ENCODE measurements at places on chromosomes 7 and 10. TPM values are rescaled to one million over a fixed set of nuclear protein-coding genes. Genes with fewer than 3 reads are reported as not detected.

PPA1 gene
- total RNA-seq, result 359 TPM

PNLIP gene
- not detected for total RNA-seq

SERPINE1 gene
- total RNA-seq, result 0.12 TPM

HOXA3 gene
- total RNA-seq, result not detected

DNAH11 gene
- total RNA-seq, result 0.61 TPM

PPP1R17 gene
- total RNA-seq, result not detected

TFPI2 gene
- total RNA-seq, result not detected

DNA sequence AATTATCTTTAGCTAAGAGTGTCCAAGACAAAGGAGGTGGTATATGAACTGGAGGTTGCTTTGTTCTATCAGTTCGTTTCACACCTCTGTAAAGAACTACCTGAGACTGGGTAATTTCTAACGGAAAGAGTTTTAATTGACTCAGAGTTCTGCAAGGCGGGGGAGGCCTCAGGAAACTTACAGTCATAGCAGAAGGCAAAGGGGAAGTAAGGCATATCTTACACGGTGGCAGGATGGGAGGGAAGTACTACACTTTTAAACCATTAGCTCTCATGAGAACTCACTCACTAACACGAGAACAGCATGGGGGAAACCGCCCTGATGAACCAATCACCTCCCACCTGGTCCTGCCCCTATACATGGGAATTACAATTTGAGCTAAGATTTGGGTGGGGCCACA is 1202.3 kb upstream of the LRRTM3 start:
- DNase-seq, result no peak

DNA sequence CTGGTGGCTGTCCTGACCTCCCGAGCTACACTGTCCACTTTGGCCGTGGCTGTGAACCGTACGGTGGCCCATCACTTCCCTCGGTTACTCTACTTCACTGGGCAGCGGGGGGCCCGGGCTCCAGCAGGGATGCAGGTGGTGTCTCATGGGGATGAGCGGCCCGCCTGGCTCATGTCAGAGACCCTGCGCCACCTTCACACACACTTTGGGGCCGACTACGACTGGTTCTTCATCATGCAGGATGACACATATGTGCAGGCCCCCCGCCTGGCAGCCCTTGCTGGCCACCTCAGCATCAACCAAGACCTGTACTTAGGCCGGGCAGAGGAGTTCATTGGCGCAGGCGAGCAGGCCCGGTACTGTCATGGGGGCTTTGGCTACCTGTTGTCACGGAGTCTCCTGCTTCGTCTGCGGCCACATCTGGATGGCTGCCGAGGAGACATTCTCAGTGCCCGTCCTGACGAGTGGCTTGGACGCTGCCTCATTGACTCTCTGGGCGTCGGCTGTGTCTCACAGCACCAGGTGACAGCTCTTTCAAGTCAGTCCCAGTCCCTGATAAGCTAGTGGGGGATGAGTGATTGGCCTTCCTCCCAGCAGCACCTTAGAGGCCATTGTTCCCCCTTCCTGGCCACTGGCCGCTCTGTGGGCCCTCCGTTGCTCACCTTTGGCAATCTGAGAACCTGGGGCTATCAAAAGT is 3.0 kb downstream of the CHPF2 start:
- no peak for DNase-seq

GRCh38 chr10:91798649-91799611 is 704 bp downstream of the TNKS2 start:
- DNase-seq, result peak; percentile 58

DNA sequence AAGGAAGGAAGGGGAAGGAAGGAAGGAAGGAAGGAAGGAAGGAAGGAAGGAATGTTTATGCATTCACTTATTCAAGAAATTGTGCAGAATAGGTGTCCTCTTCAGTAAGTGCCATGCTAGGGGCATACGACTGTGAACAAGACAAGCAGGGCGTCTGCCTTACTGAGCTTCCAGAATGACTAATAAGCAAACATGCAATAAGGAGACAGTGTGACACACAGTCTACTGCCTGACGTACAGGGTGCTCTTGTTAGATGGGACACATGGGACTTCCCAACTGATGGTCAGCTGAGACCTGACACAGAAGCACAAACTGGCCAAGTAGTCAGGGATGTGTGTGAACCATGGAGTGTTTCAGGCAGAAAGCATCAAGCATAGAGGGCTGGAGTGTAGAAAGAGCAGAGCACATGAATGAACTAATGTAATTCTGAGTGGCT is 18.2 kb downstream of the DNAJC12 start:
- peak; percentile 40 for DNase-seq

DNA sequence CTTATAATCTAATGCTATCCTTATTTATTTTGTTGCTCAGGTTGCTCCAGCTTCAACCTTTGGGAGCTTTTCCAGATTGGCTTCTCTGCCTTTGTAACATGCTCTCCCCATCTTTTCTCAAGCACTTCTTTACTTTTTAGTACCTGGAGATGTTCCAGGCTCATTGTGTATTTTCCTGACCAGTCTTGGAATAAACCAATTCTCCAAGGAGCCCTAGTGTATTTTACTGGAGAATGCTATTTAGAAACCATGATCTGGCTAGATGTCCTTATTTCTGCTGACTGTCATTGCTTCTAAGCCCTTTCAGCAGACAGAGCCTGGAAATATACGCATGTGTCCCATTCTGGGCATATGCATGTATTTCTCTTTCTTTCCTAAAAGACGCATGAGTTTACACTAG is 95.7 kb downstream of the EMX2 start:
- DNase-seq, result no peak

- DNase-seq, result peak; percentile 66
Observed at GRCh38 chr7:157139111-157139809, 534 bp downstream of the UBE3C start.

DNA sequence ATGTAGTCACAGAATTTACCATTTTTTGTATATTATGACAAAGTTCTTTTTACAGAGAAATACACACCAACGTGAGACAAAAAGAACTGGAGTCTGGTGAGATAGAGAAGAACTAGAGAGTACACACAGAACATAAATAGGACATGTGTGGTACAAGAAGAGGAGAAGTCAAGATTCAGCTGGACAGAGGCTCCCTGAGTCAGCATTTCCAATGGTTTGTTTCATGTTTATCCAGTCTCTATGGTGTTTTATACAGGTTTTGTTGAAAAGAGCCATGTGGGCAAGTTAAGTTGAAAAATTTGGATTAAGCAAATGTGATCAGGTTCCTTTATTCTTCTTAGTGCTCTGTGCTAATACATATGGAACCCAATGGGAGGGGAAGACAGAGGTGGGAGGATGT is 105.5 kb upstream of the AKR1E2 start:
- DNase-seq, result no peak

DNA sequence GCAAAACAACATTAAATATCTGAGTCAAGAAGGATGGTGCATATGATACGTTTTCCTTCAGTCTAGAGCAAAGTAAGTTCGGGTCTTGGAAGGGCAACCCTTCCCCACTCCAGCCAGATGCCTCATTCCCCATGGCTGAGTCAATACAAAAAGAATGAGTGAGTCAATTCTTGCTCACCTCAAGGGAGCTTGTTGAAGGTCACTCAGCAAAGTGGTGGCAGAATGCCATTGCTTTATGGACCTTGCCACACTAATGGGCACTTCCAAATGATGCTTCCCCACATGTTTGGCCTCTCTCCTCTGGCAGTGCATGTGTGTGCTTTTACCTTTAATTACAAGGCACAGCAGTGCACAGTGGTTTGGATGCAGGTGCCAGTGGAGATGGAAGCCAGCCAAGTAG is 296.5 kb downstream of the SORCS3 start:
- no peak for DNase-seq

GRCh38 chr10:103884681-103885139 is 29.3 kb upstream of the SH3PXD2A start:
- DNase-seq, result peak; percentile 20

- DNase-seq, result peak; percentile 82
Observed at GRCh38 chr10:70549962-70550458, 52.5 kb downstream of the PRF1 start.

GRCh38 chr10:124035306-124035927 is 58.0 kb downstream of the CHST15 start:
- no peak for DNase-seq

DNA sequence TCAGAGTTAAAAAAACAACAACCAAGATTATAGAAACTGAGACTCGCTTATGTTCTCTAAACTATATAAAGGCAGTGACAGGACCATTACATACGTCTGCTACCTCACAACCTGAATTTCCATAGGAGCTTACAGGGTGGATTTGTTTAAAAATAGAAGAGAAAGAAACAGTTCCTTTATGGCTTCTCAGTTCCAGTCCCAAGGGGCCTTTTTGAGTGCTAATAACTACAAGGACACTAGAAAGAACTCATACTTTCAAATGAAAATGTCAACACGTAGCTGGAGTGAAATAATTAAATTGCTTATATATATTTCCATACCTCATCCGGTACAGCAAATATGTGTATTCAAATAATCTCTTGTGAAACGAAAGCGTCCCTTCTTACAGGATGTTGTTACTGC is 19.7 kb downstream of the TSPAN12 start:
- no peak for DNase-seq

DNA sequence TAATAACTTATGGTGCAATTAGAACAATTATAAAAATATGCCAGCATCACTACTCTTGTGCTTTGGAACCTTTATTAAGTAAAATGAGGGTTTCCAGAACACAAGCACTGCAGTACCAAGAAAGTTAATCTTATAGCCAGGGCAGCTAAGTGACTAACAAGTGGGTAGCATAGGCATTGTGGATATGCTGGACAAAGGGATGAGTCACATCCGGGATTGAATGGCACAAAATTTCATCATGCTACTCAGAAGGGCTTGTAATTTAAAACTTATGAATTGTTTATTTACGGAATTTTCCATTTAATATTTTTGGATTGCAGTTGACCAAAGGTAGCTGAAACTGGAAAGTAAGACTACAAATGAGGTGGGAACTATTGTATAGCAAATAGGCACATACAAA is 250.6 kb downstream of the C7orf25 start:
- DNase-seq, result no peak

- no peak for DNase-seq
Observed at GRCh38 chr7:47812429-47813136, 135.7 kb downstream of the PKD1L1 start.

DNA sequence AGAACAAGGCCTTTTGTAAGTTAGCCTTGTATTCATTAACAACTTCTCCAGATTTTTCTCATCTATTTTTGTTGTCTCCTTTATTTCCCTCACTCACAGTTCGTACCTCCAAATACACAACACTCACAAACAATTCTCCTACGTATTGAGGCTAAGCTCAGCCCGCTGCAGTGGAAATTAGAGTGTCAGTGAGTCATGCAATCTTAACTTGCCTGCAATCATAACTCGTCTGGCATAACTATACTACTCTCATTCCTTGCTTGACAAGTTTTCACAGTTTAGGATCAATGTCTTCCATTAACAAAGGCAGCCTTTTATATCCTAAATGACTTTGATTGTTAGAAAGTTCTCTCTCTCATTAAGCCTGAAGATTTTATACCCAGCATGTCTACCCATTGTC is 23.8 kb downstream of the TMEM196 start:
- no peak for DNase-seq

- DNase-seq, result no peak
Observed at GRCh38 chr10:62590306-62590705, 214.2 kb upstream of the ADO start.

DNA sequence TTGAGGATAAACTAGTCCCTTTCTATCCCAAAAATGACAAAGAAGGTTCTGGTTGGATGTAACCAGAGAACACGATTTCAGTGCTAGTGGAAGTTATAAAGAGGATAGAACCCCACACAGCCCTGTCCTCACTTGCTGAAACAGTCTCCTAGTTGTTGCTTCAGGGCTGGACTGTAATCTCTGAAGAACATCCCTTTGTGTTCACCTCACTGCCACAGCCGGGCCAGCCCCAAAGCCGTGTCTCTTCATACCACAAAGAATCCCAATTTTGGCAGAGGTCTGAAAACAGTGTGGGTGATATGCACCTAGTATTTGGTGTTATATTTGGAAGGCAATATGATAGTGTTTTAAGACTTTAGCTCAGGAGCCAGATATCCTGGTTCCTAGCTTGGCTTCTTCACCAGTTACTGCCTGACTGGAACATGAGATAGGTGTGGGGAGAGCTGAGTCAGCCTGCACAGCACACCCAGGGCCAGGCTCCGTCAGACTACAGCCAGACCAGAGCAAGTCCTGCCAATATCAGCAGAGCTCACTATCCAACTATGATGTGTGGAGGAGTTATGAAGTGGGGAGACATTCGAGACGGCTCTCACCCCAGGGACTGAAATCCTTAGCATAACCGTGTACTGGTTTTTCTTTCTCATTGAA is 21.2 kb downstream of the CYP3A4 start:
- no peak for DNase-seq

Data from activated CD4-positive, alpha-beta memory T cell treated with anti-CD3 and anti-CD28 coated beads for 36 hours (primary cell).